Liver (tissue), 10 donors: ENCODE measurements at places on chromosomes 2 and 18.

DNA sequence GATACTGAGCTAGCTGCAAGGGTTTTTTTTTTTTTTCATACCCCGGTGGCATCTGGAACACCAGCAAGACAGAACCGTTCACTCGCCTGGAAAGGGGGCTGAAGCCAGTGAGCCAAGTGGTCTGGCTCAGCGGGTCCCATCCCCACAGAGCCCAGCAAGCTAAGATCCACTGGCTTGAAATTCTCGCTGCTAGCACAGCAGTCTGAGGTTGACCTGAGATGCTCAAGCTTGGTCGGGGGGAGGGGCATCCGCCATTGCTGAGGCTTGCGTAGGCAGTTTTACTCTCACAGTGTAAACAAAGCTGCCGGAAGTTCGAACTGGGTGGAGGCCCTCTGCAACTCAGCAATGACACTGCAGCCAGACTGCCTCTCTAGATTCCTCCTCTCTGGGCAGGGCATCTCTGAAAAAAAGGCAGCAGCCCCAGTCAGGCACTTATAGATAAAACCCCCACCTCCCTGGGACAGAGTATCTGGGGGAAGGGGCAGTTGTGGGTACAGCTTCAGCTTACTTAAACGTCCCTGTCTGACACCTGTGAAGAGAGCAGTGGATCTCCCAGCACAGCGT, 5.1 kb upstream of the MIB1 start:
- DNase-seq = peak; percentile 66

DNA sequence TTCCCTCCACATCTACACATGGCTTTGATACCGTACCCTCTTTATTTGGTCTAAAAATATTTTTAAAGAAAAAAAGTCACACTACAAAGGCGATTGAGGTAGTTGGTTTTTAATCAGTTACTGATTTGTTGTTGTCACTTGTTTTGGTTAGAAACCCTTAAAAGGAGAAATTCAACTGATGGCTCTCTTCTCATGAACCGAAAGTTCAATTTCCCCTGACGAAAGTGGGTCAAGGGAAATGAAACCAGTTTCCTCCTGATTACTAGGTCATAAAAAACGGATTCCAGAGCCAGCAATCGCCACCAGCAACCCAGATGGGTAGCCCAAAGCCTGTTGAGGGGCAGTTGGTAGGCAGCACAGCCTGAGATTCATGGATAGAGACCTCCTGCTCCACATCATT, 63.2 kb downstream of the DLGAP1 start:
- DNase-seq = no peak

DNA sequence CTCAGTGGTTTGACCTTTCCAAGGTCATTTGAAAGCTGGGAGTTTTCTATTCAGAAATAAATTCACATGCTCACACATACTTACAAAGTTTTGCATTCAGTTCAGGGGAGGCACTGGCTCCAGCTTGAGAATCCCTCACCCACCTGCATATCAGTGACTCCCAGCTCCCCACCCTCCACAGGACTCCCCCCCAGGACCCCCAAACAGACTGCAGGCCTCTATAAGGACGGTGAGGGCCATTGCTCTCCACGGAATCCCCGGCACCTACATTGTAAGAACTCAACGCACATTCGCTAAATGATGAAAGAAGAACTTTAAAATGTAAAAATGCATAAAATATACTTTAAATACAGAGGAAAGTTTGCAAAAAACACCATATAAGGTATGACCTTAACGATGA, 97.2 kb upstream of the TEX51 start:
- no peak for DNase-seq

DNA sequence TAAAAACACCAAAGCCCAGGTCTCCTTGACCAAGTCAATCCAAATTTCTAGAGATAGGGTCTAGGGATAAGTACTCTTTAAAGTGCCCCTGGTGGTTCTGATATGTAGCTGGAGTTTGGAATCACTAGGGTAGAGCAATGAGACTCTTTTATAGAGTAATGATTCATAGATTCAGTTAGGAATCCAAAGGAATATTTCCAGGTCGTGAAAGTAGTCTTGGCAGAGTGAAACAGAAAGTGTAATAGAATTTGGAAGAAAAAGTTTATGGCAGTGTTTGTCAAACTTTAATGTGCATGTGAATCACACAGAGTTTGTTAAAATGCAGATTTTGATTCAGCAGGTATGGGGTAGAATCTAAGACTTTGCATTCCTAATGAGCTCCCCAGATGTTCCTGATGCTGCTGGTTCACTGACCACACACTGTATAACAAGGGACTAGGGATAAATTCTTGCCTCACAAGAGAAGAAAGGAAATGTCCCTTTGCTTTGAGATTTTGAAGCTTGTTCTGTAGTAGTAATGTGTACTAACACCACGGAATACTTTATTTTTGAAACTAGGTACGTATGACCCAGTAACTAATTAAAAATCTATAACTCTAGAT, 1.8 kb downstream of the UPP2 start:
- DNase-seq = no peak

DNA sequence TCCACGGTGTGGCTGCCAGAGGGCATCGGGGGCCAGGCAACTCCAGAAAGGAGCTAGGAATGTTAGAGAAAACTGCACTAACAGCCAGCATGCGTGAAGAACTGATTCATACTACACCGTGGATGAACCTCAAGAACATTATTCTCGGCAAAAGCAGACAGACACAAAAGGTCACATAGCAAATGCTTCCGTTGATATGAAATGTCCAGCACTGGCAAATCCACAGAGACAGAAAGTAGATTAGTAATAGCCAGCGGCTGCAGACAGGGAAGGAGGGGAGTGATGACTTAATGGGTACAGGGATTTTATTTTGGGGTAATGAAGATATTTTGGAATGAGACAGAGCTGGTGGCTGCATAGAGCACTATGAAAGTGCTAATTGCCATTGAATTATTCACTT, 37.4 kb downstream of the SCTR start:
- no peak for DNase-seq

GRCh38 chr2:55421326-55421725, 1.7 kb upstream of the CCDC88A start:
- DNase-seq = no peak

GRCh38 chr2:30527411-30527810, 80.4 kb downstream of the LCLAT1 start:
- no peak for DNase-seq

- peak; percentile 50 for DNase-seq
Observed at GRCh38 chr2:74502720-74503505, 3.5 kb upstream of the LBX2 start.

GRCh38 chr2:9370746-9371145, 52.6 kb downstream of the ITGB1BP1 start:
- no peak for DNase-seq

GRCh38 chr2:225400060-225400511, 576 bp downstream of the NYAP2 start:
- DNase-seq = no peak

- no peak for DNase-seq
Observed at GRCh38 chr18:57895182-57895581, 92.1 kb upstream of the ATP8B1 start.

DNA sequence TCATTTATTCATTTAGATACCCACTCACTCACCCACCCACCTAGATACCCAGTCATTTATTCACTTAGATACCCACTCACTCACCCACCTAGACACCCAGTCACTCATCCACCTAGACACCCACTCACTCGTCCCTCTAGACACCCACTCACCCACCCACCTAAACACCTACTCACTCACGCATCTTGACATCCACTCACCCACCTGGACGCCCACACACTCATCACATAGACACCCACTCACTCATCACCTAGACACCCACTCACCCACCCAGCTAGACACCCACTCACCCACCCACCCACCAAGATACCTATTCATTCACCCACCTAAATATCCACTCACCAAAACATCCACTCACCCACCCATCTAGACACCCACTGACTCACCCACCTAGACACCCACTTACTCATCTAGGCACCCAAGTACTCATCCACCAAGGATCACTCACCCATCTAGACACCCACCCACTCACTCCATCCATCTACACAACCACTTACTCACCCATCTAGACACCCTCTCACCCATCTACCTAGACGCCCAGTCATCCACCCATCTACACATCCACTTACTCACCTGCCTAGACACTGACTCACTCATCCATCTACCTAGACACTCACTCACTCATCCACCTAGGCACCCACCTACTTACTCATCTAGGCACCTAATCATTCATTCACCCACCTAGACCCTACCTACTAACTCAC, 723.7 kb upstream of the RAB6C start:
- DNase-seq = no peak

DNA sequence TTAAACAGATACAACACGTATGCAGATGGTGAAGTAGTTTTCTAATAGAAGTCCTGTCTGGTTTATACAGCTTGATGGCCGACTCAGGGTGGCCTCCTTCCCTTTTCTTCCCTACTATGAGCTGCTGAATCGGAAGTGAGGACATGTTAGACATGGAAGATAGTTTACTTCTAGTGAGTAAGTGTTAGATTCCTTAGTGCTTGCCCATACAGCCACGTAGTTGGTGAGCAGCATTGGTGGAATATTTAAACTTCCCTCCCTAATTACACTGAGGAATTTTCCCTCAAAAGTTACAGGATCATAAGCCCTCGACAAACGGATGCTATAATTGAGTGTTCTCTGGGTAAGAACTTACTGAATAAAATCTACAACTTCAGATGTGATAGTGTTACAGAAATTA, 52.1 kb downstream of the RHBDD1 start:
- DNase-seq = no peak

- DNase-seq = no peak
Observed at GRCh38 chr18:40985436-40985835, 969.6 kb upstream of the PIK3C3 start.

- DNase-seq = no peak
Observed at GRCh38 chr2:238121511-238122286, 16.8 kb upstream of the KLHL30 start.

GRCh38 chr2:96618596-96619283, 19.4 kb downstream of the KANSL3 start:
- no peak for DNase-seq

DNA sequence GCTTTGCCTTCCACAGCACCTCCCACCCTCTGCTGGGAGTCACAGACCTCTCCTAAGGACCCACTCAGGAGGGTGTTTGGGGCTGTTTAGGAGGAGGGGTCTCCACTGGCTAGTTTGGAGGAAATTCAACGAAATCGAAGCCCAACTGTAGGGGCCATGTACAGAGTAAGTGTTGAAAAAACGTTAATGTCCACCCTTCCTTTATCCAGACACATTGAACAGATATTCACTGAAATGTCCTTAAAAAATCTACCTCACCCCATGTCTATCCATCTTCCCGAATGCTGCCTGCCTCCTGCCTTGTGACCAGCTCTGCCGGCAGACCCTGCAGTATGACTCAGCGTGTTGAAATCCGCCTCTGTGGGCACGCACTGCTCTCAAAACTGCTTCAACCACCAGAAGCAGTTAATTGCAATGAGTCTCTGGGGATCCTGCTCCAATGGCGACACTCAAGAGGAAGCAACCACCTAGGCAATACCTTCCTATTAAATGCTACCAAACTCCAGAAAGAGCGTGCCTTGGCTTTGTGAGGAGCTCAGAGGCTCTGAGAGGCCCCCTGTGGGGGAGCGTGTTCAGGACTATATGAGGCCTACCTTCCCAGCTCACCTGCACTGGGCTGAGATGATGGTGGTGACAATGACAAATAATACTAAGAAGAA, 61.4 kb upstream of the RTN4 start:
- no peak for DNase-seq

DNA sequence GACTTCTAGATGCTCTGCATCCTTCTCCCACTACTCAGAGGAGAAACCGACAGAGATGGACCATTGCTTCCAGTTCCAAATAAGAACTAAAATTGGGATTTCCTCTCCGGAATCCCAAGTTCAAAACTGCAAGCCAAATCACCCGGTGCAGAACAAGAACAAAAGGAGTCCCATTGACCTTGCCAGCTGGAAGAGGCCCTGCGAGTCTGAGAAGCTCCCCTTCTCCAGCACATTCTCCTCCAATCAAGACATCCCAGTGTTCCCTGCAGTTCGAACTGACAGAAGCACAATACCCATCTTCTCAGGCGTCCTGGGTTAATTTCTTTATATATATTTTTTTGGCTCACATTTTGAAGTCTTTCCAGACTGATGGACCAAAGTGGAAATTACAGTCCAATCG, 195.3 kb upstream of the MEIS1 start:
- no peak for DNase-seq

- DNase-seq = no peak
Observed at GRCh38 chr2:181780047-181780651, 99.8 kb upstream of the NEUROD1 start.

- no peak for DNase-seq
Observed at GRCh38 chr2:204282525-204282924, 262.8 kb upstream of the PARD3B start.

- DNase-seq = no peak
Observed at GRCh38 chr2:124534028-124534427, 508.9 kb downstream of the CNTNAP5 start.

DNA sequence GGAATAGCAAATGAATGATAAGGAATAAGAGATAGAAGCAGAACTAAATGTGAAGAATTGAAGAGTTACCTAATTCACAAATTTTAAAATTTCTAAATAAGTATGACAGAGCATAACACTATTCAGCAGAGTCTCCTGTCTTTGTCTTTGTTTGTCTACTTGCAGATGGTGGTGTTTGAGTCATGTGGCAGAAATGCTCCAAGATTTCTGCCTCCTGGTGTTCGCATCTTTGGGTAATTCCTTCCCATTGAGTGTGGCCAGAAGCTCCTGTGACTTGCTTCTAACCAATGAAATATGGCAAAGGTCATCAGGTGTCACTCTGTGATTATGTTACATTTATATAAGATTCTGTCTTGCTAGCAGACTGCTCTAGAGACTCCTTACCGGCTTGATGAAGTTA, 45.6 kb upstream of the GALNT3 start:
- no peak for DNase-seq

- DNase-seq = no peak
Observed at GRCh38 chr18:49626842-49627467, 65.1 kb downstream of the LIPG start.

GRCh38 chr2:165725421-165725820, 68.6 kb downstream of the GALNT3 start:
- DNase-seq = no peak

DNA sequence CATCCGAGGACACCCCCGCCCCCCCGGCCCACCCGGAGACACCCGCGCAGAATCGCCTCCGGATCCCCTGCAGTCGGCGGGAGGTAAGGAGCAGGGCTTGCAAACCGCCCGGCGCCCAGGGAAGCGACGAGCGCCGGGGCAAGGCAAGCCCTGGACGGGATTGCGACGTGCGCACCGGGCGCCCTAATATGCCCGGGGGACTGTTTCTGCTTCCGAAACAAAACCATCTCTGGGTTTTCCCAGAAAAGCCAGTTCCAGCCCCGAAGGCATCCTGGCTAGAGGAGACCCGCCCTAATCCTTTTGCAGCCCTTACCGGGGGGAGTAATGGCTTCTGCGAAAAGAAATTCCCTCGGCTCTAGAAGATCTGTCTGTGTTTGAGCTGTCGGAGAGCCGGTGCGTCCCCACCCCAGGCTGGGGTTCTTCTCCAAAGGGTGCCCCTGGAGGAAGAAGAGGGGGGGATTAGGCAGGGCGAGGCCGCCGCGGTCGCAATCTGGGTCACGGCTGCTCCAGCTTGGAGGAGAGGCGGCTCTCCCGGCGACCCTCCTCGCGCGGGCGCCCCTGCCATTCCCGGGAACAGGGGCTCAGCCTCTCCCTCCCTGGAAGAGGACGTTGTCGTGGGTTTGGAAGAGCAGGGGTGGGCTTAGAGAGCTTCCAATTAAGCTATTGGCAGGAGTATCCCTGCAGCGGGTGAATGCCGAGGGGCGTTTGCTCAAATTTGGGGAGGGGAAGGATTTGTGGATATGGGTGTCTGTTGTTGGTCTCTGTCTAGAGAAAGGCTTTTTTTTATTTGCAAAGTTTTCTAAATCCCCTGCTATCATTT, 521 bp downstream of the MYCN start:
- no peak for DNase-seq

GRCh38 chr2:309148-309953, 21.5 kb upstream of the ALKAL2 start:
- no peak for DNase-seq
